ENCODE measurements at places on chromosomes 3 and 15.
A peak's percentile ranks its signal among the peaks of the same experiment; 100 is the strongest.

GRCh38 chr3:15066467-15066866 is 1.4 kb upstream of the MRPS25 start:
- no peak for DNase-seq

DNA sequence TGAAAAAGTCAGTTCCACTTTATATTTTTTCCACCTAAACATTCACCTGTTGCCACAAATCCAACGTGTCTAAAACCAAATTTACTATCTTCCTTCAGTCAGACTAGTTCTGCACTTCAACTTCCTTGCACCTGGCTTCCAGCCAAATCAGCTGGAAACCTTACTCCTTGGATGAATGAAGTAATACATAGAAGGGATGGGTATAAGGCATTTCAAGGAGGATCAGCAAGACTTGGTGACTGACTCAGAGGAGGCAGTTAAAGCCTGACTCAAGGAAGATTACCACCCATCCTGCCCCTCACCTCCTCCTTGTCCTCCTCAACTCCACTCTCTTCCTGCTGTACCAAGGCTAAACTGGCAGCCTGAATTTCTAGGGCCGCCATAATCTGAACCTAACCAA is 37.1 kb downstream of the QTRT2 start:
- DNase-seq: no peak

DNA sequence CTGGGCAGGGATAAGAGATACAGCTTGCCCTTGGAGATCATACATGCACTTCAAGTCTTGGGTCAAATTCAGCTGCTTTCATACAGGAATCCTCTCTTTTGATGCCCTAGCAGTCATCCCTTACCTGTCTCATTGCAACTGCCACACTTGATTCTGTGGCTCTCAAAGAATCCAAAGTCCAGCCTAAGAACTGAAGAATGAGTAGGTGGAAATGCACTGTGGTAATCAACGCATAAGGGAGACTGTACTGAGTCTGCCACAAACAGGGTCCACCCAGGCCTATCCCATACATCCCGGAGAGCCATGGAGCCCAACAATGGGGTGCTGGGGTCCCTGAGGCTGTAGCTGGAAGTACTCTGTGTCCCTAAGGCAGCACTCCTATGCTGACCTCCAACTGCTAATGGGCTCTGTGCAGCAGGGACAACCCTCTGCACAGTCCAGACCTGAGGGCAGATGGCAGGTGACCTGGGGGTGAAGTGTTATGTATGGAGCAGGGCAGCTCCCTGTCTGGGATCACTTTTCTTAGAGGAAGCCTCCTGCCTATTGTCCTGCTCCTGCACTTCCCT is 1.7 kb upstream of the VPS18 start:
- no peak for DNase-seq

GRCh38 chr15:91348752-91349500 is 248.9 kb downstream of the SV2B start:
- DNase-seq: no peak

DNA sequence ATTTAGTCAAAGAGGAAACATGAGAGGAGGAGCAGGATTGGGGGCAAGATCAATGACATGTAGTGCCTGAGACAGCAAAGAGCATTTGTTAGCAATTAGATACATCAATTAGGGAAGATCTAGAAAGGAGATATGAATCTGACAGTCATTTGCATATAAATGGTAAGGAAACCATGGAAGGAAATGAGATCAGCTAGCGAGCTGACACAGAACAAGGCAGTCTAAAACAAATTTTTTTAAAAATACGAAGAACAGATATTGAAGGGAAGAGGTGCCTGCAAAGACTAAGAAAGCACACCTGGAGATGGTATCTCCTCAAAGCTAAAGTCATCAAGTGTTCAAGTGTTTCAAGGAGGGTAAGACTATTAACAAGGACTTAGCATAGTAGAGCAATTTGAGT is 4.6 kb downstream of the EPM2AIP1 start:
- no peak for DNase-seq

DNA sequence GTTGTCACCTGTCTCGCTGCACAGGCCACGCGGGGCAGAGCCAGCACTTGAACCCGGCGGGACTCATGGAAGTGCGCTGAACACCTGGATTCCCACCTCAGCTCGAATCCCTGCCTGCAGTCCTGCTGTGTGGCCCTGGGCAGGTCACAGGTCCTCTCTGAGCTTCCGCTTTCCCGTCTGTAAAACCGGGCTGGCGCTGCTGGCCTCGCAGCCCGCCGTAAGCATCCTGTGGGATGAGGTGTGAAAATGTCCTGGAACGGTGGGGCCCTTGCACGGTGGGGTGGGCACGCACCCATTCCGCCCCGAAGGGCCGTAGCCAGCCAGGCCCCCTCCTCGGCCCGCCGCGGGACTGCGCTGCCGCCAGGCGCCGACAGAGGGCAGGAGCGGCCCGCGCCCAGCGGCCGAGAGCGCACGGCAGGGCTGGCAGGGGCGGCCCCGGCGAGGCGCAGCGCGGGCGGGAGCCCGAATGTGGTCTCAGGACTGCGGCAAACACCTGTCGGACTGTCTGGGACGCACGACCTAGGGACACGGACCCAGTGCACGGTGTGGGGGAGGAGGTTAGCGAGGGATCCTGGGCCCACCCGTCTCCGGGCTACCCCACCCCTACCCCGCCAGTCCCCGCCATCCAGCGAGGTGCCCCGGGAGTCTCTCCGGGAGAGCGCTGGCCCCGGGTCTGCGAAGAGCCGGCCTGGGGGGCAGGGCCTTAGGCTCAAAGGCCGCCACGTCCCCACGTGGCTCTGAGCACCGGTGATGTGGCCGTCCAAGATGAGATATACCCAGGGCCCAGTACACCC is 40.4 kb downstream of the DNAJB8 start:
- DNase-seq: peak; percentile 34

DNA sequence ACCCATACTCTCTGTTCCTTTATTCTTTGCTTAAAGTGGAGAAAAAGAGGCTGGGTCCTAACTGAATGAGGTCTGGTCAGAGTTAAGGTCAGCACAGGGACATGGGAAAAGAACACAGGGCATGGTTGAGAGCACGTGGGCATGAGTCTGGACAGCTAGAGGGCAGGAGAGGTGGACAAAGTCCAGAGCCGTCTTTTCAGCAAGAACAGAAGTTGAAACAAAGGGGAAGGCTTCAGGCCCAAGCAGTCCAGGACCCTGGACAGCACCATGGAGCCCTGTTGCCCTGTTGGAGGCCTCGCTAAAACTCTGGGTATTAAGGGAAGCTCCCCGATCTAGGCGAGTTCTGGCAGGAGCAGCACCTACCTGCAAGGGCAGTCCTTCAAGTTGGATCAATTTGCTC is 50.7 kb downstream of the XYLB start:
- no peak for DNase-seq

GRCh38 chr3:24853685-24854490 is 359.2 kb upstream of the THRB start:
- no peak for DNase-seq

- DNase-seq: no peak
These were observed 22.9 kb downstream of the PDIA5 start for GRCh38 chr3:123089611-123090331.

GRCh38 chr3:42463093-42463492 is 39.4 kb upstream of the VIPR1 start:
- no peak for DNase-seq

DNA sequence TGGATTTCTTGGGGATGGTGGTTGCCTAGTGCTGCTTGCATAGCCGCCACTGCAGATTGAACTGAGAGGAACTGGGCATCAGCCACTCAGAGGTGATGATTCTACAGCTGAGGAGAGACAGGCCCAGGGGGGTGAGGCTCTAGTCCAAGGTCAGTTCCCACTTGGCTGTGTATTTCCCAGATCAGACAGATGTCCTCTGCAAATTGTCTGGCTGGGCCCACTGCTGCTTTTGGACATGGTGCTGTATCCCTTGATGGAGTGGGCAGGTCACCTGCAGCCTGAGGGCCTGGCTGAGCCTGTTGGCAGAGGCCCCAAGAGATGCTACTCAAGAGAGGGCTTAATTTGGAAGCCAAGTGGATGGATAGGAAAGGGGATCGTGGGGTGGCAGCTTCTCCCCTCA is 124.5 kb upstream of the CTDSPL start:
- no peak for DNase-seq

DNA sequence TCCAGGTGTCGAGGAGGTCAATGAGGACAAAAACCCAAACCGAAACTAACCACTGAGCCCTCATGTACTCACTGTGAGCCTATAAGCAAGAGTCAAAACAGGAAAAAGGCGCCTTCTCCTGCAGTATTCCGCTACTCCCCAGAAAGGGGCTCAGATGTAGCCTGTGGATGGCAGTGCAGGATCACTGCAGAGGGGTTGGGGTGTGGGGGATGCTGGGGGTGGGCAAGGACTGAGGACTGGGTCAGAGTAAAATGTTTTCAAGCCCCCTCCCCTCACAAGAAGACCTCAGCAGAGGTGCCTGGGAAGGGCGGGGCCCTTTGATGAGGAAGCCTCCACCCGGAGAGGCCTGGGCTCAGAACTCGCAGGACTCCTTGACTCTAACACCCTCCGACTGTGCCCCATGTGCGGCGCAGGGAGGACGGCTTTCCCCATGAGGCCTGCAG is 170.1 kb downstream of the OSBPL10 start:
- DNase-seq: no peak

GRCh38 chr3:144164352-144164751 is 192.7 kb downstream of the DIPK2A start:
- DNase-seq: no peak

- DNase-seq: no peak
These were observed 182.0 kb downstream of the TNIK start for GRCh38 chr3:171278299-171278590.

DNA sequence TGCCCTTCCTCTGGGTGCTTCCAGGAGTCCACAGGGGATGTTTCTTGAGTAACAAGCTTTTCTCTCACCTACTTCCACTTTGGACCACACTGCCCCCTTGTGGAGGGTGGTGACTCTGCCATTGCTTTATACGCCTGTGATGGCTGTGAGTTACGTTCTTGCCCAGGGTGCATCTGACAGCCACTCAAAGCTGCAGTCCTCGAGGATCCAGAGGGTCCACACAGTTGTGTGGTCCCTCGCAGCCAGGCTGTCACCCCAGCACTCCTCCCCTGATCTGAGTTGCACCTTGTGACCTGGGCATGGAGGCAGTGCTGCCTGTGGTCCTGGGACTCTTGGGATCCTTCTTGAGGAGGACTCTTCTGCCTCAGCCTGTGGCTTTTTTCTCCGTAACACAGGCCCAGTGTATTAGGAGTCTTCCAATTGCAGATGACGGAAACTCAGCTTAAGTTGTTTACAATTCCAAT is 23.4 kb downstream of the FOXL2 start:
- DNase-seq: peak; percentile 77
